Stimulated activated CD8-positive, alpha-beta memory T cell treated with anti-CD3 and anti-CD28 coated beads, Interleukin-7, amount 100 ng/mL, for 48 hours (primary cell): ENCODE measurements at places on chromosomes 13 and 19.

GRCh38 chr13:83340170-83340569 lies 542.1 kb downstream of the SLITRK1 start:
- no peak for DNase-seq

DNA sequence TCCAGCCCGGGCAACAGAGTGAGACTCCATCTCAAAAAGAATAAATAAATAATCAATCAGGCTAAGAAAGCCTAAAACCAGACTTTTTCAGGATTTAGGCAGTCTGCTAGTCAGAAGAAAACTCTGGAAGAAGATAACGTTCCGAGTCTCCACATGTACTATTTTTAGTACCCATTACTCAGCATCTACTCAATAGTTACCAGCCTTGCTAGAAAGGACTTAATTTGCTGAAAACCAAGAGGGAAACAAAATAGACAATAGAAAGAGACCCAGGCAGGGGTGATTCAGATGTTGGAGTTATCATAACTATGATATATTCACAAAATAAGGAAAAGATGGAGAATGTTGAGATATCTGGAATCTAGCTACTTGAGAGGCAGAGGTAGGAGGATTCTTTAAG lies 3.6 kb upstream of the LIN7B start:
- DNase-seq = no peak

DNA sequence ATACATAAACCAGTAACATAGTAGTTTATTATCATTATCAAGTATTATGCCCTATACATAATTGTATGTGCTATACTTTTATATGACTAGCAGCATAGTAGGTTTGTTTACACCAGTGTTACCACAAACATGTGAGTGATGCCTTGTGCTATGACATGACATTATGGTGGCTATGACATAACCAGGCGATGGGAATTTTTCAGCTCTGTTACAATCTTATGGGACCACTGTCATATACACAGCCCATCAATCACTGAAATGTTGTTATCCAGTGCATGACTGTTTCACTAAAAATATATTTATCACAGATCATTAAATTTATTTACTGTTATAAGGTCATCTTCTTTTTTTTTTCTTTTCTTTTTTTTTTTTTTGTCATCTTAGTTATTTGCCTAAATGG lies 674.5 kb downstream of the PCDH17 start:
- DNase-seq = no peak

- no peak for DNase-seq
Measured at GRCh38 chr19:10379880-10380312, 476 bp downstream of the TYK2 start.

GRCh38 chr13:111534751-111535522 lies 214.5 kb downstream of the TEX29 start:
- DNase-seq = no peak

- DNase-seq = no peak
Measured at GRCh38 chr13:45325806-45326205, 15.2 kb downstream of the TPT1 start.

- DNase-seq = no peak
Measured at GRCh38 chr19:48487948-48488347, 18.8 kb downstream of the CYTH2 start.

- DNase-seq = no peak
Measured at GRCh38 chr13:110425444-110425780, 118.3 kb downstream of the COL4A2 start.

- no peak for DNase-seq
Measured at GRCh38 chr19:43457809-43458208, 7.6 kb downstream of the LYPD3 start.
